ENCODE measurements at places on chromosomes 12 and 14. TPM values are rescaled to one million over a fixed set of nuclear protein-coding genes. Genes with fewer than 3 reads are reported as not detected.

GRCh38 chr12:66903782-66904396 is 225.0 kb upstream of the GRIP1 start:
- DNase-seq, result no peak

DNA sequence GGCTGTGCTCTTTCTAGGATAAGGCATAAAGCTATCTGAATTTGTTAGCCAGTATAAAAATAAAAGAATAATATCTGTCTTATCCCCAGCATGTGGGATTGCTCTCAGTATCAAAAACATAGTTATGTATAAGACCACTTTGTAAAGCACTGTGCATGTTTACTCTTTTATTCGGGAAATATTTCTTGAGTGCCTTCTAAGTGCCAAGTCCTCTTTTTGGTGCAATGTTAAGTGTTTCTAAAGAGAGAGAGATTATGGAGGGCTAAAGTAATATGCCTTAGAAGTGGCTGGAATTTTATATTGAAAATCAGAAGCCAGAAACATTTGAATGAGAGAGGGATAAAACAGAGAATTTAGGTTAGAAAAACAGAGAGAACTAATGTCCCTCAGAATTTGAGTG is 212.0 kb downstream of the ALG10B start:
- DNase-seq, result no peak

- no peak for DNase-seq
Measured at GRCh38 chr12:115227137-115227615, 543.2 kb upstream of the TBX3 start.

DNA sequence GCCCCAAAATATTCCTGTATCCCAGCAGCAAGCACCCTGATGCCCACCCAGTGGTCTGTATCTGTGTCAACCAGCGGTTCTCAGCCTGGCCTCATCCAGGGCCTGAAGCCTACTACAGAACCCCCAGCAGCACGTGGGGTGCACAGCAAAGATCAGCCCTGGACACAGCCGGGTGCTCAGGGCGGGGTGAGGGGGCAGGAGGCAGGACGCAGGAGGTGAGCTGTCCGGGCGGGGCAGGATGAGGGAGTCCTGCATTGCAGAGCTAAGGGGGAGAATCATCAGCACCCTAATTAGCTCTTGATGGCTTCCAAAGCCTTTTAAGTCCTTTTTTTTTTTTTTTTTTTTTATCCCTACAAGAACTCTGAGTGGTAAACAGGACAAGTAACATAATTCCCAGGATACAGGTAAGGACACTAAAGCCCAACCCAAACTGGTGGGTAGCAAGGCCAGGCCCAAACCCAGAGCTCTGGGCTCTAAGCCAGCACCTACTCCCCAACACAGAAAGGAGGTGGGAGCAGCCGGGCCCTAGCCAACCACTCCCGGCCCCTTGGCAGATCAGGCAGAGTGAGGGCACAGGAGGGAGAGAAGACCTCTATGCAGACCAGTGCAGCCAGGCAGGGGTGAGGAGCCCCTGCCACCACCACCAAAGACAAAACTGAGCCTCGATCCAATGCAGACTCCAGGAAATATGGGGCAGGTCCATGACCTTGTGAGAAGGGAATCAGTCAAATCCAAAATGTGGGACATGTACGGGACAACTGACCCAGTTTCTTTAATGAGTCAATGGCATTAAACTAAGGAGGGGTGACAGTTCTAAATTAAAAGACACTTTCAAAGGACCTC is 32.3 kb upstream of the EIF5 start:
- DNase-seq, result no peak

DNA sequence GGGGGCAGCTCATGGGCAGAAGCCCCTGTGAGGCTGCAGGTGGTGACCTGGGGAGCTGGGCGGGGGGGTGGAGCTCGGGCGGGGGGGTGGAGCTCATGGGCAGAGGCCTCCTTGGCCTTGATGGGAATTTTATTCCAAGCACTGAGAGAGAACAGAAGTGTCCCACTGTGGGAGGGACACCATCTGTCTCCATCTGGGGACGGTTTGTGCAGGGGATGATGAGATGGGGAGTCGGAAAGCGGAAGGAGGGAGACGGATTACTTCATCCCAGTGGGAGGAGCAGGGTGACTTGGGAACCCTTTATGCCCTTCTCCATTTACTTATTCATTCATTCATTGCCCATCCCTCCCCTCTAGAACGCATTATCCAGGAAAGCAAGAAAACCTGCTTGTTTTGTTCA is 304.7 kb downstream of the ADGRD1 start:
- no peak for DNase-seq

WNT5B gene
- total RNA-seq, result 12.8 TPM
